Heart right ventricle (tissue), 16 donors: ENCODE measurements at places on chromosomes 7 and 10. TPM values are rescaled to one million over a fixed set of nuclear protein-coding genes. Genes with fewer than 3 reads are reported as not detected.

DNA sequence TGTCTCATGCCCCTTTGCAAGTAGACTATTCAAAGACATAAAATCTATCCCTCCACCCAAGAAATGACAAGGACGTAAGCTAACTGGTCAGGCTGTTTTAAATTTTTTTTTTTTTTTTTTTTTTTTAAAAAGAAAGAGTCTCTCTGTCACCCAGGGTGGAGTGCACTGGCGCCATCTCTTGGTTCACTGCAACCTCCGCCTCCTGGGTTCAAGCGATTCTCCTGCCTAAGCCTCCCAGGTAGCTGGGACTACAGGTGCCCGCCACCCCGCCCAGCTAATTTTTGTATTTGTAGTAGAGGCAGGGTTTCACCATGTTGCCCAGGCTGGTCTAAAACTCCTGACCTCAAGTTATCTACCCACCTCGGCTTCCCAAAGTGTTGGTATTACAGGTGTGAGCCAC lies 11.2 kb downstream of the TRA2A start:
- no peak for DNase-seq

DNA sequence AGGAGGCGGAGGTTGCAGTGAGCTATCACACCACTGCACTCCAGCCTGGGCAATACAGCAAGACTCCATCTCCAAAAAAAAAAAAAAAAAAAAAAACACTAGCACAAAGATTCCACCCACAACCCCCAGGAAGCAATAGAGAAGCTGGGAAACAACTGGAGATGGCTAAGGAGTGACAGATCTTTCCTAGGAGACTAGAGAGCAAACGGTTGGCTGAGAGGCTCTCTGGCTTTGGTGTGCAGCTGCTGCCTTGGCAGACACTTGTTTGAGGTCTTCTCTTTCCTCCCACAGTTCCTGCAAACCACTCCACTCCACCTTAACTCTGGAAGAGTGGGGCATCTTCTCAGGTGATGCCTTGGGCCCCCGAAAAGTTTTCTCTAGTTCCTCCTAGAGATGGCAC lies 78.5 kb upstream of the LANCL2 start:
- no peak for DNase-seq

DNA sequence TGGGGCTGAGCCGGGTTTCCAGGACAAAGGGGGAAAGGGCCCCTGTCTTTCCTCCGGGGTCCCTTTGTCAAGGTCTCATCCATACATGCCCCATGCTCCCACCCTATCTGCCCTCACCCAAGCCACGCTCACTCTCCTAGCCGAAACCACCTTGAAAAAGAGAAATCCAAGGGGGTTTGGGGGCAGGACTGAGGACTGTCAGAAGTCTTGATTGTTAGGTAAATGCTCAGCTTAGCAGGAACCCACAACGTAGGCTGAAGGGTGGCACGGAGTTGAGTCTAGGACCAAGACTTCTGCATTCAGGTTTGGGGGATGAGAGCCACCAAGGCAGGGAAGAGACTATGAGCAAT lies 719 bp upstream of the PGAM2 start:
- no peak for DNase-seq

GRCh38 chr10:30828164-30828563 lies 198.6 kb upstream of the LYZL2 start:
- no peak for DNase-seq

DNA sequence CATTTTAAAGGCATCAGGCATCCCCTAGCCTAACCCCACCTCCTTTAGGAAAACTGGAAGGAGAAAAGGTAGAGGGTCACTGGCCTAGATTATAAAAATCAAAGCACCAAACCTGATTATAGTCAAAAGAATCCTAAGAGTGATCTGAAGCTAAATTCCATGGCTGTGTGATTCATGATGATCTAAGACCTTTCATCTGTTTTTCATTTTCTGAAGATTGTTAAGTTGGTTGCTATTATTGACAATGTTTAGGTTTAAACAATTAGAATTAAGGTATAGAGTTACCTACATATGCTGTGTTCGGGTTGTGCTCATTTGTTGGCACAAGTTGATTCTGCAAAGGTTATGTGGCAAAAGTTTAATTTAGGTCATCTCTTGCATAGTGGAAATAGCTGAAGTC lies 148.7 kb downstream of the BICC1 start:
- no peak for DNase-seq

DNA sequence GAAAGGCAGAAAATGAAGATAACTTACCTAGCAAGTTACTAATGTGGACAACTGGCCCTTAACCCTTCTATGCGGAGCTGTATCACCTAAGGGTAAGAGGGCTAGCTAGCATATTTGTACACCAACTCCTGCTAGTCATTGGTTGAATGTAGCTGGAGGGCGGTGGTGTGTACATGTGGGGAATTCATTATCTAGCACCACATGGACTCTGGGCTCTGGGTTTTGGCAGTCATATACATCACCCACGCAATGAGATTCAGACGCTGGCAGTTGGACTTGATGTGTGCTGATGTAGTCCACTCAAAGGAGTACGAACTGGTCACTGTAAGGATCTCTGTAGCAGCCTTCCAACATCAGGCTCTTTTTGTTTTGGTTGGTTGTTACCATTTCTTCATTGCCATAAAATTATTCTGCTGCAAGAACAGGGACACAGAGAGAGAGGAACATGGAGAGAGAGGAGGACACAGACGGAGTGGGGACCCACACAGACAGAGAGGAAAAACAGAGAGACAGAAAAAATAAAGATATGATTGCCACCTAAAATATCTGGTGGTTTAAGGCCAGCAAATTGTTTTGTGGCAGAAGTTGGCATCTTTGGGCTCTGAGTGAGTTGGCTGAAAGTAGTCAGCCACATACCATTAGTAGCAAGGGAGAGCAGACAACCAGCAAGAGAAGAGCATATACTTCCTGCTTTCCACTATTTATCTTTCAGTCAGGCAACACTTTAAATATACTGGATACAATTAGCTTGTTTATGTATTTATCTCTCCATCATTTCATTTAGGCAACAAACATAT lies 76.7 kb upstream of the MTPN start:
- no peak for DNase-seq

DNA sequence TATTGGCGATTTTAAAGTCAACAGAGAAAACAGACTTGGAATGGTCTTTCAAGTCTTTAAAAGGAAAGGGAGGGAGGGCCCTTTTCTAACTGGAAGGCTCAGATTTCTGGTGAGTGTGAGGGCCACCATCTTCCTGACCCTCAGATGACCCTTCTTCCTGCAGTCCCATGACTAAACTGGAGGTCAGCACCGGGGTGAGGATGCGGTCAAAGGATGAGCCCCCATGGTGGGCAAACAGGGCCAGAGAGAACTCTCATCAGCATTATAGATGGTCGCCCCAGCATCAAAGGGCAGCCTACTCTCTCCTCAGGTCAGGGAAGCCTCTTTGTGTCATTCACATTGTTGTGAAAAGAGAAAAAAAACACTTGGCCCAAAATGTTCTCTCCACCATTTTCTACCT lies 219.2 kb downstream of the LRMDA start:
- DNase-seq: no peak

- no peak for DNase-seq
Observed at GRCh38 chr10:50501924-50502452, 121.8 kb downstream of the SGMS1 start.

GRCh38 chr7:618539-619367 lies 99.1 kb upstream of the PDGFA start:
- no peak for DNase-seq

DNA sequence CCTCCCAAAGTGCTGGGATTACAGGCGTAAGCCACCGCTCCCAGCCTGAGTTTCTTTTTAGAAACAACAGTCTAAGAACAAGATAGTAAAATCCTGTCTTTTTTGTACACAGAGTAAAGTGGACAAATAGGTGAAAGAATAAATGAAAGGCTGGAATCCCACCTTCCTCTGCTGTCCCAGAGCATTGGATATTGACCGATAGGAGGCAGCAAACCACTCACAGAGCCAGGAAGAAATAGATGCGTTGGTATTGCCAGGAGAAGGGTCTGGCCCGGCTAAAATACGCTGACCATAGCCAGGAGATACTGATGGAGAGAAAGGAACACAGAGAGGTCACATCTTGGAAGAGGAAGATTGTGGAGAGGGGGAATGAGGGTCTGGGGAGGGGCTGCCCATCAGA lies 11.4 kb upstream of the ZNF12 start:
- DNase-seq: no peak

GRCh38 chr10:89213191-89213808 lies 6.2 kb upstream of the CH25H start:
- DNase-seq: no peak

The ZPBP gene
- total RNA-seq: not detected

The NEUROD6 gene
- total RNA-seq: not detected

The IGF2BP3 gene
- total RNA-seq: not detected

The PRKAR2B gene
- 18.8 TPM for total RNA-seq

The FRA10AC1 gene
- total RNA-seq: 10.0 TPM

The NPC1L1 gene
- total RNA-seq: 0.07 TPM

The OR2A42 gene
- not detected for total RNA-seq

The FRMD4A gene
- 36.1 TPM for total RNA-seq

The GRM3 gene
- total RNA-seq: not detected
